ENCODE measurements at places on chromosomes 11 and 22. TPM values are rescaled to one million over a fixed set of nuclear protein-coding genes. Genes with fewer than 3 reads are reported as not detected.

The KIF18A gene
- total RNA-seq: 4.2 TPM

The FGF4 gene
- not detected for total RNA-seq

The ART5 gene
- 0.87 TPM for total RNA-seq

The ROBO4 gene
- 39.4 TPM for total RNA-seq

- no peak overlapping the region for H3K27ac ChIP-seq
- H3K27me3 ChIP-seq: no peaks in the 10 kb centered on the region
- no peaks in the 10 kb centered on the region for H3K36me3 ChIP-seq
- H3K4me1 ChIP-seq: no peaks in the 10 kb centered on the region
- no peak overlapping the region for H3K4me3 ChIP-seq
Observed at GRCh38 chr11:71173709-71174108, 78.7 kb downstream of the SHANK2 start.

The GGTLC3 gene
- total RNA-seq: 0.84 TPM

DNA sequence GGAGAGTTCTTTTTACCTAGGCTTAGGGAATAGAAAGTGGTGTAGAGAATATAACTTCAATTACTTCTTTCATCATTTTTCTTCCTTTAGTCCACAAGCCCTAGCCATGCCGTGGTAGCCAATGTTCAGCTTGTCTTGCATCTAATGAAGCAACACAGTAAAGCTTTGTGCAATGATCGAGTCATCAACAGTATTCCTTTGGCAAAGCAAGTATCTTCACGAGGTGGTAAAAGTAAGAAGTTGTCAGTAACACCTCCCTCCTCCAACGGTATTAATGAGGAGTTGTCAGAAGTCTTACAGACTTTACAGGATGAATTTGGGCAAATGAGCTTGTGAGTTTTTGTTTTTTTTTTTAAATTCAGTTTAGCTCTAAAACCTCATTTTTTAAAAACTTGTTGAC, 37.4 kb downstream of the CEP57 start:
- H3K4me3 ChIP-seq: no peak overlapping the region
- no peaks in the 10 kb centered on the region for H3K4me1 ChIP-seq
- H3K27ac ChIP-seq: no peak overlapping the region
- H3K36me3 ChIP-seq: no peaks in the 10 kb centered on the region
- no peaks in the 10 kb centered on the region for H3K27me3 ChIP-seq

GRCh38 chr11:65593518-65594414, 1.8 kb downstream of the KCNK7 start:
- H3K4me3 ChIP-seq: no peak overlapping the region
- H3K36me3 ChIP-seq: peaks cover 78% of the 10 kb centered on the region
- peaks cover 6% of the 10 kb centered on the region for H3K4me1 ChIP-seq
- H3K27me3 ChIP-seq: no peaks in the 10 kb centered on the region

GRCh38 chr22:38141217-38141973, 30.9 kb upstream of the BAIAP2L2 start:
- no peak for DNase-seq
- H3K36me3 ChIP-seq: no peaks in the 10 kb centered on the region
- H3K4me3 ChIP-seq: no peak overlapping the region

The EWSR1 gene
- 189 TPM for total RNA-seq

The DERL3 gene
- 9.4 TPM for total RNA-seq

DNA sequence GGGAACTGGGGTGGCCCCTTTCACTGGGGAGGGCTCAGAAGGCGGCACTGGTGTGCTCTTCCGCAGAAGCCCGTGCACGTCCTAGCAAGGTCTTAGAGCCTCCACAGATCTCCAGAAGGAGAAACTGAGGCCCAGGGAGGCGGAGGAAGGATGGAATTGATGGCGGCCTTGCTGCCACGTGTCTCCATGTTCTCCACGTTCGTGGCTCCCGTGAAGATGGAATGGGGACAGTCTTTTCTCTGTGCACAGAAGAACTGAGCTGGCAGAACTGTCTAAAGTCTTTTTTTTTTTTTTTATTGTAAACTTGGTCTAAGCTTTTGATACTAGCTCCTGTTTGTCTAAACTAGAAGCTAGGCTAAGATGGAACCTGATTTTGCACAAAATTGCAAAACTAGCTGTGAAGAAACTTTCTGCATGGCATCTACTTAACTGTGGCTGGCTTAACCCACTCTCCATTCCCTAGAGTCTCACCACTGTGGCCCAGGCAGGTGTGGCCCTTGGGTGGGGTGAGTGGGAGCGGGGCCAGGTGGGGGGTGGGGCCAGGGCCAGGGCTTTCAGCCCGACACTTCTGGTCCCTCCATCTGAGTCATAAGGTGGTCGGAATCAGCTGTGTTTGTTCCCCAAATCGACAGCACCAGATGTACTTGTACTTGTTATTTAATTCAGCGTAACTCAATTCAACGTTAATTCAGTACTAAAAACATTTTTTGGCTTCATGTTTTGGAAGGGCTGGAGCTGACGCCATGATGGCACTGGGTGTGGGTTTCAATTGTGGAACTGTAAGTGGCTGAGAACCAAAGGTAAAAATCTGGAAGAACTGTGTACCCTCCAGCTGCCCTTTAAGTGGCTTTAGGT, 120.7 kb downstream of the MPPED1 start:
- H3K27me3 ChIP-seq: no peaks in the 10 kb centered on the region
- H3K4me3 ChIP-seq: no peak overlapping the region

GRCh38 chr11:36008584-36008983, 64.7 kb downstream of the LDLRAD3 start:
- no peak for DNase-seq
- H3K36me3 ChIP-seq: no peaks in the 10 kb centered on the region
- no peaks in the 10 kb centered on the region for H3K27me3 ChIP-seq
- H3K4me1 ChIP-seq: no peaks in the 10 kb centered on the region
- H3K27ac ChIP-seq: no peak overlapping the region

The TMPRSS13 gene
- 4.6 TPM for total RNA-seq

The CRYBA4 gene
- total RNA-seq: not detected

The FCHSD2 gene
- 48.7 TPM for total RNA-seq

The FOXR1 gene
- not detected for total RNA-seq

The PYGM gene
- total RNA-seq: 3.7 TPM

GRCh38 chr11:107695446-107695845, 16.4 kb downstream of the SLN start:
- no peak overlapping the region for H3K27ac ChIP-seq
- H3K36me3 ChIP-seq: no peaks in the 10 kb centered on the region
- no peak for DNase-seq
- H3K4me3 ChIP-seq: no peak overlapping the region
- no peaks in the 10 kb centered on the region for H3K27me3 ChIP-seq
- H3K4me1 ChIP-seq: no peaks in the 10 kb centered on the region

- no peak for DNase-seq
- H3K4me3 ChIP-seq: no peak overlapping the region
- no peak overlapping the region for H3K27ac ChIP-seq
- no peaks in the 10 kb centered on the region for H3K4me1 ChIP-seq
- H3K27me3 ChIP-seq: no peaks in the 10 kb centered on the region
Observed at GRCh38 chr11:2466069-2466801, 21.4 kb downstream of the KCNQ1 start.

- peaks cover 100% of the 10 kb centered on the region for H3K27me3 ChIP-seq
- H3K36me3 ChIP-seq: no peaks in the 10 kb centered on the region
- peaks cover 40% of the 10 kb centered on the region for H3K4me1 ChIP-seq
Observed at GRCh38 chr11:44305470-44306051, 4.4 kb downstream of the ALX4 start.

DNA sequence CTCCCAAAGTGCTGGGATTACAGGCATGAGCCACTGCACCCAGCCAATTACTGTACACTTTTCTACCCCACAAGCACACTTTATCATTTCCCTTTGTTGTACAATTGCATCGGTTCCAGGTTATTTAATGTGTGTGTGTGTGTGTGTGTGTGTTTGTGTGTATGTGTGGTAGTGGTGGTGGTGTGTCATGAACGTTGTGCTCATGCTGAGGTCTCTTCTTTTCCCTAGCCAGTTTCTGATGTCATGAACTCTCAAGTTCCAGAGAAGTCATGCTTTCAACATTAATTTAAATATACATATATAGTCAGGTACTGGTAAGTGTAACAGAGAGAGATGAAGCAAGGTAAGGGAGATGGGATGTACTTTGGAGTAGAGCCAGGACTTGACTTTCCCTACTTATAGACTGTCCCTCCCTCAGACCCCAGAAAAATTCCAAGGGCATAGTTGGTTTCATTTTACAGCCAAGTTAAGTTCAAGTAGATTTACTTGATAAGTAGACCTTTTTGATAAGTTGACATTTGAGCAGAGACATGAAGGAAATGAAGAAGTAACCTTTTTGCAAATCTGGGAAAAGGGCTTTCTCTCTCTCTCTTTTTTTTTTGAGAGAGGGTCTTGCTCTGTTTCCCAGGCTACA, 42.7 kb downstream of the WEE1 start:
- no peaks in the 10 kb centered on the region for H3K27me3 ChIP-seq
- H3K4me3 ChIP-seq: no peak overlapping the region
- H3K4me1 ChIP-seq: peaks cover 3% of the 10 kb centered on the region
- no peak for DNase-seq

- no peak overlapping the region for H3K4me3 ChIP-seq
- peak; percentile 69 for DNase-seq
- H3K36me3 ChIP-seq: no peaks in the 10 kb centered on the region
- peak overlapping the region; percentile 45 for H3K27ac ChIP-seq
- no peaks in the 10 kb centered on the region for H3K27me3 ChIP-seq
- H3K4me1 ChIP-seq: no peaks in the 10 kb centered on the region
Observed at GRCh38 chr11:95241681-95242081, 10.7 kb upstream of the SESN3 start.

DNA sequence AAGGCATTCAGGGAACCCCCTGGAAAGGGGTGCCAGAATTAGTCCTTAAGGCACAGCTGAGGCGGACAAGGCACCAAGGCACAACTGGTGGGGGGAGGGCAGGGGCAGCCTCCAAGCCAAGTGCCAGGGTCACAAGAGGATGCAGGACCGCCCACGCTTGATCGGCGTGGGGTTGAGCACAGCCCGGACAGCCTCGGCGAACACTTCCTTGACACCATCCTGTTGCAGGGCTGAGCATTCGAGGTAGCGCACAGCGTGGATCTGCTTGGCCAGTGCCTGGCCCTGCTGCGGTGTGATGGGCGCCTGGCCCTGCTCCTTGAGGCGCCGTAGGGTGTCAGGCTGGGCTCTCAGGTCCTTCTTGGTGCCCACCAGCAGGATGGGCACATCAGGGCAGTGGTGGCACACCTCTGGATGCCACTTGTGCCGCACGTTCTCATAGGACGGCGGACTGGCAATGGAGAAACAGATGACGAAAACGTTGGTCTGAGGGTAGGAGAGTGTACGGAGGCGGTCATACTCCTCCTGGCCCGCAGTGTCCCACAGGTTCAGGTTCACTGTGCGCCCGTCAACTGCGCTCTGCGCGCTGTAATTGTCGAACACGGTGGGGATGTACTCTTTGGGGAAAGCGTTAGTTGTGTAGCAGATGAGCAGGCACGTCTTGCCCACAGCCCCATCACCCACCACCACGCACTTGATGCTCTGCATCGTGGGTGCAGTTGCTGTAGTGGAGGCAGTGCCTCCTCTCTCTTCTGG, 13.1 kb downstream of the RHOG start:
- H3K4me3 ChIP-seq: no peak overlapping the region
- no peak for DNase-seq
- H3K27me3 ChIP-seq: no peaks in the 10 kb centered on the region
- peaks cover 5% of the 10 kb centered on the region for H3K4me1 ChIP-seq

DNA sequence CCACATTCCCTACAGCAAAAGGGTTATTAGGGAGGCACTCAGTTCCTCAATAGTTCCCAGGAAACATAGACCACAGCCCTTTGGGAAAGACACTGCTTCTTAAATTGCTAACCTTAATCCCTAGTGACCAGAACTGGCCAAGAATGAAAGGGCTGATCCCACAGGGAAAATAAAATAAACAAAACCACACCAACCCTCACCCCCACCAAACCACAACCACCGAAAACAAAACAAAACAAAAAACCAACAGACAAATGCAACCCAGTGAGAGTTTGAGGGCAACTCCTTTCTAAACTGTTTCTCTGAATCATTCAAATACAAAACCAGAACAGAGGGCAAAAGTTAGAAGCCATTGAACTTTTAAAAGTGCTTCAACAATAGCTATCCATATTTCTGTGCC, 57.2 kb downstream of the NAV2 start:
- H3K27me3 ChIP-seq: no peaks in the 10 kb centered on the region
- H3K4me1 ChIP-seq: peaks cover 11% of the 10 kb centered on the region
- H3K27ac ChIP-seq: peak overlapping the region; percentile 68
- DNase-seq: no peak

DNA sequence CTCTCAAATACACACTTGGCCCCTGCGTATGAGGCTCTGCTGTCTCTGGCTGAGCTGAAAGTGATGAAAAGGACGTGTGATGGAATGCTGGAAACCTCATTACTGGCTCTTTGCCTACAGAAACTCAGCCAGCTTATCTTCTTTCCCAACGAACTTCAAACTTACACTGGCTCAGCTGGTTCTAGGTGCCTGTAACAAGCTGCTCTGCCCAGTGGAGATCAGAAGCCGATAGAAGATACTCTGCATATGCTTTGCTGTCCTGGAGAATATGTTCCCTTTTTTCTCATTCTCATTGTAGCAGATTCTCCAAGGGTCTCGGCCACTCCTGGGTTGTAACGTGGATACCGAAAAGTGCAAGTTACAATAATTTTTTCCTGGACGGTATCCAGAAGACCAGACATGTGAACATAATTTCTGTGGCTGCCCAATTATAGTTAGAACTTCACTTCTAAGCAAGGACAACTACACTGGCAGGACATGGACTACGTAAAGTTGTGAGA, 405.3 kb upstream of the CCDC90B start:
- DNase-seq: peak; percentile 87
- H3K4me3 ChIP-seq: no peak overlapping the region
- no peaks in the 10 kb centered on the region for H3K27me3 ChIP-seq
- no peak overlapping the region for H3K27ac ChIP-seq

- H3K27me3 ChIP-seq: peaks cover 25% of the 10 kb centered on the region
- H3K27ac ChIP-seq: no peak overlapping the region
- no peak overlapping the region for H3K4me3 ChIP-seq
- H3K36me3 ChIP-seq: no peaks in the 10 kb centered on the region
Observed at GRCh38 chr11:107908211-107908610, 20.0 kb upstream of the RAB39A start.

The MDK gene
- total RNA-seq: 121 TPM

- no peaks in the 10 kb centered on the region for H3K4me1 ChIP-seq
- no peaks in the 10 kb centered on the region for H3K27me3 ChIP-seq
- no peak for DNase-seq
- H3K4me3 ChIP-seq: no peak overlapping the region
- no peak overlapping the region for H3K27ac ChIP-seq
Observed at GRCh38 chr11:120135838-120136237, 2.1 kb downstream of the TRIM29 start.

- no peaks in the 10 kb centered on the region for H3K4me1 ChIP-seq
- no peak for DNase-seq
- no peaks in the 10 kb centered on the region for H3K27me3 ChIP-seq
Observed at GRCh38 chr11:113162592-113162962, 151.8 kb upstream of the TTC12 start.

GRCh38 chr11:26350002-26350401, 18.1 kb downstream of the ANO3 start:
- H3K4me3 ChIP-seq: no peak overlapping the region
- H3K27ac ChIP-seq: no peak overlapping the region
- H3K36me3 ChIP-seq: no peaks in the 10 kb centered on the region
- no peak for DNase-seq
- no peaks in the 10 kb centered on the region for H3K27me3 ChIP-seq

- H3K36me3 ChIP-seq: no peaks in the 10 kb centered on the region
- DNase-seq: no peak
- H3K27ac ChIP-seq: no peak overlapping the region
- H3K4me1 ChIP-seq: no peaks in the 10 kb centered on the region
- H3K27me3 ChIP-seq: no peaks in the 10 kb centered on the region
Observed at GRCh38 chr11:128841461-128842072, 25.5 kb downstream of the KCNJ1 start.

- no peak overlapping the region for H3K4me3 ChIP-seq
- no peak for DNase-seq
- H3K27me3 ChIP-seq: no peaks in the 10 kb centered on the region
- no peak overlapping the region for H3K27ac ChIP-seq
- no peaks in the 10 kb centered on the region for H3K36me3 ChIP-seq
- peaks cover 4% of the 10 kb centered on the region for H3K4me1 ChIP-seq
Observed at GRCh38 chr11:102279641-102280170, 37.6 kb upstream of the BIRC3 start.
